Stimulated activated CD8-positive, alpha-beta memory T cell treated with anti-CD3 and anti-CD28 coated beads, Interleukin-2, amount 100 ng/mL, for 1 hour (primary cell): ENCODE measurements at places on chromosomes 16 and 17.

DNA sequence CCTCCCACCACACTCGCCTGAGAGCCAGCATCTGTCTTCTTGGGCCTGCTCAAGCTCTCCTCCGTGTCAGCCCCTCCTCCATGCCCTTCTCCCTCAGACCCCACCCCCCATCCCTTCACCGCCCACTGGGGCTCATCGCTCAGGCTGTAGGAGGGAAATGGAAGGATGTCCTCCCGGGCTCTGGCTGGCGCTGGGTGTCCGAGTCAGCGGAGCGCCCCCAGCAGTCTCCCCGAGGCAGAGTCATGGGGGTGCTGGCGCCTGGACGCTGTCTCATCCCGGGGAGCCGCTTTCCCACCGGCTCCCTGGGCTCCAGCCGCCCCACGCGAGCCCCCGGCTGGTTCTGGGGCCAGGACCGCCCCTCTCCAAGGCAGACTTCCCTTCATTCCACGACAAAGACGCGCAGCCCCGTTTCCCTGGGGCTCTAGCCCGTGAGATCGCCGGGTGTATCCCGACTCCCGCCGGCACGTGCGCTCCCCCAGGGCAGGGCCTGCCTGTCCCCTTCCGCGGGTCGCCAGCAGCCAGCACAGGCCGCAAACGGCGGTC is 428 bp upstream of the ANTKMT start:
- no peak for DNase-seq

DNA sequence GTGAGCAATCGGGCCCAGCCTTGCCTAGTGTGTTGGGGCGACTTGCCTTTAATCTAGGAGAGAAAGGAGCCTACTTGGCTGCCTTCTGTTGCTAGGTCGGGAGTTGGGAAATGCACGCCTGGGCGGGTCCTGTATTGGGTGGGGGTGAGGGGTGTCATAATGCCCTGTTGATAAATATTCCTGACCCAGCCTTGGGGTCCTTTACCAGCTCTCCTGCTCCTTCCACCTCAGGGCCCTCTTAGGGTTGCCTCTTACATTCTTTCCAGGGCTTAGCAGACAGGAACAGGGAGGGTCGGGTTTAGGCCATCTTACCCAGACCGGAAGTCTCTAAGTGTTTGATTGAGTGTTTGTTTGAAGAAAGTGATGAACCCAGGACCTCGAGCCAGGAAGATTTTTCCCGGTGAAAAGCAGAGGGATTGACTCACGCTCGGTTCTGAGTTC is 112.9 kb downstream of the SEC14L1 start:
- DNase-seq, result no peak

- peak; percentile 46 for DNase-seq
Observed at GRCh38 chr16:2842340-2843000, 12.4 kb downstream of the ZG16B start.

- no peak for DNase-seq
Observed at GRCh38 chr17:18093616-18094408, 6.1 kb downstream of the DRG2 start.

GRCh38 chr17:58318065-58318481 is 10.5 kb downstream of the TSPOAP1 start:
- no peak for DNase-seq

- no peak for DNase-seq
Observed at GRCh38 chr16:69924777-69925191, 26.4 kb upstream of the CLEC18A start.

- DNase-seq, result no peak
Observed at GRCh38 chr17:58504826-58505351, 9.5 kb downstream of the MTMR4 start.

- DNase-seq, result no peak
Observed at GRCh38 chr16:69486724-69487123, 62.3 kb downstream of the CYB5B start.

- no peak for DNase-seq
Observed at GRCh38 chr17:10683853-10684252, 13.5 kb downstream of the SCO1 start.

- no peak for DNase-seq
Observed at GRCh38 chr17:15185625-15185991, 79.5 kb downstream of the PMP22 start.

- DNase-seq, result no peak
Observed at GRCh38 chr16:73413091-73413829, 365.3 kb upstream of the ZFHX3 start.

- DNase-seq, result no peak
Observed at GRCh38 chr16:83245061-83245460, 562.7 kb upstream of the HSBP1 start.

- no peak for DNase-seq
Observed at GRCh38 chr17:71109697-71110096, 940.4 kb downstream of the KCNJ2 start.

DNA sequence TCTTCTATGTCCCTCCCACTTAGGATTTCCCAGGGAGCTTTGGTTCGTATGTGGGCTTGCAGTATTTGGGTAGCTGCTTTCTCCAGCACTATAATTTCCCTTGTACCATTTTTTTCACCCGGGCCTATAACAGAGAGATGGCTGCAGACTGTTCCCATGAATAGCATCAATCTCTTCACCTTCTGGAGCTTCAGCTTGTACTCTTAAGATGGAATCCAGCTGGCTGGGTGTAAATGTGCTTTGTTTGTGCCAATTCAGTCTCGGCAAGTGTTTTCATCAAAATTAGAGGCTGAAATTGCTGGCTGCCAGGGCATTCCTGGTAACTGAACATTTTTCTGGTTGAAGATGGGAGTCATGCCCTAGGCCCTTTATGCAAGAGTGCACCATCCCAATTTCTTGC is 12.2 kb upstream of the CPD start:
- no peak for DNase-seq

GRCh38 chr16:27564224-27564623 is 14.3 kb downstream of the KATNIP start:
- no peak for DNase-seq

DNA sequence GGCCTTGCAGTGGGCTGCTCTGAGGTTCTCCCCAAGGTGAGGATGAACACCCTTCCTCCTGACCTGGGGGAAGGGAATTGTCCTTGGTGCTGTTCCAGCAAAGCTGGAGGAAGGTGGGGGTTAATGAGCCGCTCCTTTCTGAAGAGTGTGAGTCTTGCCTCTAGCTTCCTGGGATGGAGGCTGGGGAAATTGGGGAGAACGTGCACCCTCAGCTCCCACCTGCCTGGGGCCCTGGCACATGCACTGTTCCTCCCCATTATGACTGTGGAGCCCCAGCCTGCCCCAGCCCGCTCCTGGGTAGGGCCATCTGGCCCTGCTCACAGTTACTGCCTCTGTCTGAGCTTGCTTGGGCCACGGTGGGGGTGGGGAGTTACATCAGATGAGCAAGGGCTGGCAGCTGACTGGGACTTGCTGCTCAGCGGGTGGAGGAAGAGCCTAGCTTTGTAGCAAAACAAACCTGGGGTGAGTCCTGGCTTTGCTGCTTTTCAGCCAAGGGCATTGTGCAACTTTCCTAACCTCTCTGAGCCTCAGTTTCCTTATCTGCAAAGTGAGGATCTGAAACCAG is 11.1 kb downstream of the TNS4 start:
- no peak for DNase-seq

GRCh38 chr17:78173097-78173715 is 4.8 kb downstream of the SYNGR2 start:
- DNase-seq, result no peak

- no peak for DNase-seq
Observed at GRCh38 chr17:79223471-79223870, 148.8 kb downstream of the ENGASE start.

GRCh38 chr17:77734371-77735080 is 224.0 kb upstream of the TNRC6C start:
- DNase-seq, result no peak

GRCh38 chr16:1965396-1966001 is 873 bp upstream of the RPS2 start:
- DNase-seq, result no peak

- no peak for DNase-seq
Observed at GRCh38 chr17:81365601-81366585, 29.4 kb upstream of the BAHCC1 start.
